ENCODE measurements at places on chromosomes 6 and 20. TPM values are rescaled to one million over a fixed set of nuclear protein-coding genes. Genes with fewer than 3 reads are reported as not detected.

The GJE1 gene
- total RNA-seq = not detected

- no peak for DNase-seq
Observed at GRCh38 chr6:29227235-29227634, 56.5 kb downstream of the OR2J2 start.

DNA sequence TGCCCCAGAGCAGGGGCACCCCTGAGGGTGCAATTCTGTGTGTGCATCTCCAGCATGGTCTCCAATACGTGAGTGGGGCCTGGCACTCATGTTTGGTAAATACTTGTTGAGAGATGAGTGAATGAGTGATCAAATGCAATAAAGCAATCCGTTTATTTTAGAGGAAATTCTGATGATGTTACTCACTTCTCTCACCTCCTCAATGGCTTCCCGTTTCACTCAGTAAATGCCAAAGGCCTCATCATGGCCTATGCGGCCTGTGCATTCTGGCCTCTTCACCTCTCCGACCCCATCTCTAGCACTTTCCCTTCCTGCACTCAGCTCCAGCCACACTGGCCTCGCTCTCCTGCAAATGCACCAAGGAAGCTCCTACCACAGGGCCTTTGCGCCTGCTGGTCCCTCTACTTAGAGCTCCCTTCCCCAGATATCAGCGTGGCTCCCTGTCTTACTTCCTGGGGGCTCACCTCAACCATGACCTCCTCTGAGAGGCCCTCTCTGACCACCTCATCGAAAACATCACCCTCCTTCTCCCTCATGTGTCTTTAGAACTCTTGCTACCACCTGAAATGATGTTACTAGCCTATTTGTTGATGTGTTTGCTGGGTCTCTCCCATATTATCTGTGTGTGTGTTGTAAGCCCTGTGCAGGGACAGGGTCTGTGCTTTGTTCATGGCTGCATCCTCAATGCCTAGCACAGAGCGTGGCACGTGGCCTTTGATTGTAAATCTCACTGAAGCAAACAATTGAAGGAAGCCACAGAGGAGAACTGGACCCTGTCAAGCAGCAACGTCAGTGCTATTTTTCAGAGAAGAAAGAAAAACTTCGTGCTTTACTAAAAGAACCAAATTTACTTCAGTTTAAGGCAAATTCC, 42.6 kb downstream of the RAB44 start:
- no peak for DNase-seq

- no peak for DNase-seq
Observed at GRCh38 chr20:41032271-41032670, 3.6 kb downstream of the TOP1 start.
